ENCODE measurements at places on chromosomes 5 and 9. TPM values are rescaled to one million over a fixed set of nuclear protein-coding genes. Genes with fewer than 3 reads are reported as not detected.
A peak's percentile ranks its signal among the peaks of the same experiment; 100 is the strongest.

Gene LECT2
- not detected for total RNA-seq

Gene IFNB1
- not detected for total RNA-seq

Gene LCP2
- 4.7 TPM for total RNA-seq

Gene CERCAM
- total RNA-seq: 6.5 TPM

Gene LHX3
- total RNA-seq: not detected

Gene OTP
- not detected for total RNA-seq

Gene PCDHA4
- 0.08 TPM for total RNA-seq

Gene HTR1A
- total RNA-seq: not detected

Gene SAPCD2
- 0.10 TPM for total RNA-seq

Gene PCDHAC2
- 0.62 TPM for total RNA-seq

GRCh38 chr9:33737811-33738606 lies 57.4 kb upstream of the PRSS3 start:
- no peak for DNase-seq

DNA sequence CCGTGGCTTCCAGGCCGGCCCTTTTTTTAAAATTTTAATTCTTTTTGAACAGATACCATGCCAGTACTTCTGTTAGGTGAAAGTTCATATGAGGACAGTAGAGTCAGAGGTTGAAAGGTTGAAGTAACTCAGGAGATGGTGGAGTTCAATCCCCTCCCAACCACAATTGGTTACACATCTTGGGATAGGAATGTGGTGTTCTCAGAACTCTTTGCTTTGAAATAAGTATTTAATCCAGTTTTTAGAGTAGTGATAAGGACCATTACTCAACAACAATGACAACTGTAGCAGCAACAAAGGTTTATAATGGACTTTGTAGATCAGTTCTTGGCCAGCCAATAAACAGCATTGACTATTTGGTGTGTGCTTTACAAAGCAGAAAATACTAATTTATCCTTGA lies 116.0 kb downstream of the ARHGAP26 start:
- no peak for DNase-seq

- no peak for DNase-seq
Observed at GRCh38 chr5:133983674-133984073, 15.2 kb upstream of the C5orf15 start.

DNA sequence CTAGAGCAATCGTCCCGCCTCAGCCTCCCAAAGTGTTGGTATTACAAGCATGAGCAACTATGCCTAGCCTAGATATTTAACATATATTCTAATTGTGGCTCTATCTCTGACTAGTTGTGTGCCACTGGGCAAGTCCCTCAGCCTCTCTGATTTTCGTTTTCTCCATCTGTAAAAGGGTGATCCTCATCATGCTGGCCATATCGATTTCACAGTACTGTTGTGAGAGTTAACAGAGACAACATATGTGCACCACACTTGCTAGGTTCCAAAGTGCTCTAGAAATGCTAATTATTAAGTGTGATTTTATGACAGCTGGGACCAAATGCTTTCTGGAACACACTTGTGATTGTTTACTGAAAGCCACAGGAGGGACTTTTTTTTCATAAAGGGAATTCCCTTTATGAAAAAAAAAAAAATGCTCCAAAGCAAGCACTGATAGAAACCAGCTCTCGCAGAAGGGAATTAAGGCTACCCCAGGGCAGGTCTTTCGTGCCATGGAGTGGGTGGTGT lies 78.5 kb upstream of the EPB41L4B start:
- no peak for DNase-seq

- DNase-seq: peak; percentile 65
Observed at GRCh38 chr9:92147030-92147851, 32.0 kb upstream of the SPTLC1 start.

GRCh38 chr9:104833696-104834095 lies 69.8 kb downstream of the NIPSNAP3B start:
- DNase-seq: no peak

DNA sequence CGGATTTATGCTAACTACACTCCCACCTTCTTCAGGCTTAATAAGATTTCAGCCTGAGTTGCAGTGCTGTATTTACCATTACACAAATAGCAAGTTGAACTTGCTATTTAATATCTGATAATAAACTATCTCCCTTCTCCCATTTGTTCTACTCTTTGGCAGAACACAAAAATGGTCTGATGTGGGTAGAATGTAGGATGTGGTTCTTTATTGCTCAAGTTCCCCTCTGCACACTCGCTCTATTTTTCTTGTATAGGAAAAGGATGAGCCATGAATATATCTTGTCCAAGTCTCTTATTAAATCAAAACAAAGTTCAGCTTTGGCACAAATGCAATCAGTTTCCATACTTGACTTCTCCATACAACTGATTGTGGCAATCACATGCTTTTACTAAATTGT lies 37.2 kb upstream of the KIF2A start:
- no peak for DNase-seq

- no peak for DNase-seq
Observed at GRCh38 chr9:21764846-21765245, 37.6 kb upstream of the MTAP start.

DNA sequence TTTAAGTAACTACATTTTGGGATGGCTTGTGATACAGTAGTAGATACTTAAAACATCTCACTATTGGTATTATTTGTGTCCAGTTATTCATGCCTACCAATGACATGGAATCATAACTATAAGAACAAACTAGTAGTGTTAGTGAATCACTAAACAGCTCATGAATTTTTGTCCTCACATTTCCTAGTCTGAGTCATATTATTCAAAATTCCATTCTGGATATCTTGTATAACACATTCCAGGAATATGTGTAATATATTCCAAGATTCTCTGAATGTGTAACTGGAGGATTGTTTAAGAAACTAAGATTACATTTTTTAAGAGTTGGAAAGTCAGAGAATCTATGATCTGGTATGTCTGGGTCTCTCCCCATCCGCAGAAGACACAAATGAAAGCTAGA lies 565.3 kb upstream of the ZNF608 start:
- no peak for DNase-seq

- DNase-seq: no peak
Observed at GRCh38 chr9:109599711-109600110, 101.6 kb upstream of the PTPN3 start.

DNA sequence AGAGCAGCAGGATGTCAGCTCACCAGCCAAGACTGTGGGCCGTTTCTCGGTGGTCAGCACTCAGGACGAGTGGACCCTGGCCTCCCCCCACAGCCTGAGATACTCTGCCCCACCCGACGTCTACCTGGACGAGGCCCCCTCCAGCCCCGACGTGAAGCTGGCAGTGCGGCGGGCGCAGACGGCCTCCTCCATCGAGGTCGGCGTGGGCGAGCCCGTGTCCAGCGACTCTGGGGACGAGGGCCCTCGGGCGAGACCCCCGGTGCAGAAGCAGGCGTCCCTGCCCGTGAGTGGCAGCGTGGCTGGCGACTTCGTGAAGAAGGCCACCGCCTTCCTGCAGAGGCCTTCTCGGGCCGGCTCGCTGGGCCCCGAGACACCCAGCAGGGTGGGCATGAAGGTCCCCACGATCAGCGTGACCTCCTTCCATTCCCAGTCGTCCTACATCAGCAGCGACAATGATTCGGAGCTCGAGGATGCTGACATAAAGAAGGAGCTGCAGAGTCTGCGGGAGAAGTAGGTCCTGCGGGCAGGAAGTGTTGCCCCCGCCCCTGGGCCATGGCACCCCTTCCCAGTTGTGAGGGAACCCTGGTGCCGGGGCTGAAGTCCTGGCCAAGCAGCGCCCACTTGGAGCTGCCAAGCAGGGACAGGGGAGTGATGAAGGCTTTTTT lies 108.9 kb downstream of the WNK2 start:
- DNase-seq: no peak

GRCh38 chr9:22114956-22115355 lies 105.9 kb upstream of the CDKN2B start:
- DNase-seq: no peak

GRCh38 chr5:78545406-78545805 lies 103.2 kb downstream of the LHFPL2 start:
- no peak for DNase-seq

DNA sequence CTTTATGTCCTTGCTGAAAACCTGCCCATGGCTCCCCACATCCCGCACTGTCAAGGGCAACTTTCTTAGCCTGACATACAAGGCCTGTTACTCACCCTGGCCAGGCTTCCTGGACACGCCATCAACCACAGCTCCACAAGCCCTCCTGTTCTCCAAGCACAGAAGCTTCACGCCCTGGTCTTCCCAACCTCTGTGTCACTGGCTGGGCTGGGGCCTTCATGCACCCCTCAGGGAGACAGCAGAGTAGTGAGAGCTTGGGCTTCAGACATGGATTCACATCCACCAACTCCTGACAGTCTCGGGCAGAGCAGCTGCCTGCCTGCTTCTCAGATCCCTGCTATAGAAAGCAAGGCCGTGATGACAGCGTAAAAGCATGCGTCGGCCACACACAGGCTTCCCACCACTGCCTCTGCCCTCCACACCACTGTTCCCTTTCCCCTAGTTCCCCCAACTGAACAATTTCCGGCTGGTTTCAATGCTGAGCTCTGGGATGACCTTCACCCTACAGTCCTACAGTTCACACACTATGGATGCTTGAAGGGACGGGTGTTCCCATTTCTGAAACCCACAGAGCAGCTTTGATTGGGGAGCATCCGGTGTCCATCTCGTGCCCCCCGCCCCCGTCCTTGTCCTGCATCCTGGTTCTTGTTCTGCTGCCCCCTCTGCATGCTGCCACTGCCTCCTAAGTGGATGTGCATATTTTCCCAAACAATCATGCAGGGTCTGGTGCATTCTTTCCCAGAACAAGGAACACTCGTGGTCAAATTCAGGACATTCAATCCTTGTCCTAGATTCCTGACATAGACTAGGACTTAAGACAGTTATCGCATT lies 33.4 kb upstream of the ADAMTS2 start:
- no peak for DNase-seq

DNA sequence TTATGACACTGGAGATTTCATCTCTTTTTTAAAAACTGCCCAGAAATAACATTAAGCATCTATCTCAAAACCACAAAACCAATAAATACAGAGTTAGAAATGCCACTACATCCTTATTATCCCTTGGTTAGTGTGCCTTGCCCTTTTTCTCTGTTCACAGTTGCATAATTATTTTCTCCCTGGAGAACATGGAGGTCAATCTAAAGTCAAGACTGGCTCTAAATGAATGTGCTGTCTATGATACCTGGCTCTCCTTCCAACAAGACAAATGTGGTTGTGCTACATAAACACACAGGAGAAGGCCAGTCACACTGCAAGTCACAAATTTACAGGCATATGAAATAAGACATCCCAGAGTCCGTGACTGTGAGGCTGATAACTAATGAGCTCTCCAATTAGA lies 2.8 kb downstream of the FBN2 start:
- DNase-seq: no peak

GRCh38 chr5:79464695-79465332 lies 49.1 kb downstream of the HOMER1 start:
- DNase-seq: no peak

GRCh38 chr5:144142139-144142823 lies 28.2 kb downstream of the YIPF5 start:
- no peak for DNase-seq

GRCh38 chr5:77957081-77957480 lies 180.9 kb upstream of the TBCA start:
- DNase-seq: no peak

GRCh38 chr5:64971513-64971912 lies 202.8 kb downstream of the CWC27 start:
- no peak for DNase-seq

DNA sequence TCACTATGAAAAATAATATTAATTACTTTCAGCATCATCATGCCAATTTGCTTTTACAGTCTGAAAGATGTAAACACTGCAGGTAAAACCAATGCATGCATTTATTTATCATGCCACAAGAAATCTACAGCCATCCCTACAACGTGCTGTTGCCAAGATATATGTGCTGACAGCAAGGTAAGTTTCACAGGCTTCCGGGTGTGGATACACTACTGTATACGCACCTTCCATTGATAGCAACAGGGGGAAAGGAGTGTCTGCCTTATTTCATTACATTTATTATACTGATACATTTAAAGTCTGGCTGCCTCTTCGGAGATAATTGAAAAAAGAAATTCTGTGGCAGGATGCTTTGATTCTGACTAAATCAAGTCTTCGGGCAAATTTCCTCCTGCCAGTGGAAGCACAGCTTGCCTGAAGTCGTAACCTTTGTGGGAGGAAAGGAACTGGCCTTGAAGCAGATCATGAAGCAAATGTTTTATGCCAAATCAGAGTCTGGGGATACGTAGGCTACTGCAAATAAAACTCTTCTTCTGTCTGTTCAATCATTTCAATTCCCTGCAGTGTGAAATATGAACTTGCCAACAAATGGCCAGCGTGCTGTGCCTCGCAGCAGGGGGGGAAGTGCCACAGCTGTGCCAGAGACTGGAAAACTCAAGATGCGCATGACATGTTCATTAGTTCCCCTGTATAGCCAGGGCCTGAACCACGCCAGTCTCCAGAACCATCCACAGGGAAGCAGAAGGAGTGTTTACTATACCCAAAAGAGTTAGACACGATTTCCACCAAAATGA lies 268.1 kb downstream of the EFNA5 start:
- DNase-seq: no peak

GRCh38 chr5:371811-372555 lies 50.5 kb downstream of the AHRR start:
- DNase-seq: no peak

DNA sequence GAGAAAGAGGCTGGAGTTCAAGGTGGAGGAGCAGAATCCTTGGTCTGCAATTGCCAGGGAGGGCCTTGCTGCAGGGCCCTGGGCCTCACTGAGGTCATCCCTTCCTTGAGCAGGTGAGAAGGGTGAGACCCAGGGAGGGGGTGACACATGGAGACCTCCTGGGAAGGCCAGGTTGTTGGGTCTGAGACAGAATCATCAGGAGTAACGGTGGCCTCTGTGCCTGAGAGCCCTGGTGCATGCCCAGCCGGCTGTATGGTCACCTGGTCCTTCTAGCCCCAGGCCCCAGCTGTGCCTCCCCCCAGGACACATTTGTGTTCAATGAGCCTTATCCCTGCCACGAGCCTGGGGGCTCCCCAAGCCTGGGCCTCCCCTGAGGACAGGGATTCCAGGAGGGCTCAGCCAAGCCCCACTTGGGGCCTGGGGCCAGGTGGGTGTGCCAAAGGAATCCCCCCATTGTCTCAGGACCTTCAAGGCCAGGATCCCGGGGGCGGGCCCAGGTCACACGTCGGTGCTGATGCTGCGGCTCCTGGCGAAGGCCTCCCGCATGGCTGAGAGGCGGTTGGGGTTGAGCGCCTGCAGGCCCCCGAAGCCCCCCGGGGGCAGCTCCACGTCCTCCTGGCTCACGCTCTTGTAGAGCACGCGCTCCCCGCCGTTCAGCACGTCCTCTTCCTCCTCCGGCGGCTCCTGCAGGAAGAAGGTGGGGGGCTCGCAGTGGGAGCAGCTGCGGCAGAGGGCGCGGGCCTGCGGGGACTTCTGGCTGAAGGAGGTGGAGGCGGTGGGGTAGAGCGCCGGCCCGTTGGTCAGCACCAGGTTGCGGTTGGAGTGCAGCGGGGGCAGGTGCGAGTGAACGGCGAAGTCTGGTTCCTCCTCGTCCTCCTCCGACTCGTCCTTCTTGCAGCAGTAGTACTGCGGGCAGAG lies 30.4 kb downstream of the FAM163B start:
- no peak for DNase-seq

- DNase-seq: no peak
Observed at GRCh38 chr9:3931996-3932906, 367.6 kb downstream of the GLIS3 start.

- DNase-seq: no peak
Observed at GRCh38 chr5:34534523-34535103, 121.5 kb upstream of the RAI14 start.

All from psoas muscle (tissue), 8 donors.